ENCODE measurements at places on chromosomes 16 and 17. TPM values are rescaled to one million over a fixed set of nuclear protein-coding genes. Genes with fewer than 3 reads are reported as not detected.

Gene TUBB3
- 1.6 TPM for total RNA-seq

Gene G6PC1
- not detected for total RNA-seq

Gene MFSD6L
- 0.98 TPM for total RNA-seq

Gene PROCA1
- 2.3 TPM for total RNA-seq

Gene TNFSF13
- total RNA-seq, result 25.2 TPM

Gene CNTD1
- not detected for total RNA-seq

GRCh38 chr16:88144028-88144511 is 192.8 kb downstream of the BANP start:
- DNase-seq, result no peak
- no peak overlapping the region for H3K4me3 ChIP-seq
- no peak overlapping the region for H3K27ac ChIP-seq
- H3K36me3 ChIP-seq, result no peaks in the 10 kb centered on the region
- H3K27me3 ChIP-seq, result no peaks in the 10 kb centered on the region

DNA sequence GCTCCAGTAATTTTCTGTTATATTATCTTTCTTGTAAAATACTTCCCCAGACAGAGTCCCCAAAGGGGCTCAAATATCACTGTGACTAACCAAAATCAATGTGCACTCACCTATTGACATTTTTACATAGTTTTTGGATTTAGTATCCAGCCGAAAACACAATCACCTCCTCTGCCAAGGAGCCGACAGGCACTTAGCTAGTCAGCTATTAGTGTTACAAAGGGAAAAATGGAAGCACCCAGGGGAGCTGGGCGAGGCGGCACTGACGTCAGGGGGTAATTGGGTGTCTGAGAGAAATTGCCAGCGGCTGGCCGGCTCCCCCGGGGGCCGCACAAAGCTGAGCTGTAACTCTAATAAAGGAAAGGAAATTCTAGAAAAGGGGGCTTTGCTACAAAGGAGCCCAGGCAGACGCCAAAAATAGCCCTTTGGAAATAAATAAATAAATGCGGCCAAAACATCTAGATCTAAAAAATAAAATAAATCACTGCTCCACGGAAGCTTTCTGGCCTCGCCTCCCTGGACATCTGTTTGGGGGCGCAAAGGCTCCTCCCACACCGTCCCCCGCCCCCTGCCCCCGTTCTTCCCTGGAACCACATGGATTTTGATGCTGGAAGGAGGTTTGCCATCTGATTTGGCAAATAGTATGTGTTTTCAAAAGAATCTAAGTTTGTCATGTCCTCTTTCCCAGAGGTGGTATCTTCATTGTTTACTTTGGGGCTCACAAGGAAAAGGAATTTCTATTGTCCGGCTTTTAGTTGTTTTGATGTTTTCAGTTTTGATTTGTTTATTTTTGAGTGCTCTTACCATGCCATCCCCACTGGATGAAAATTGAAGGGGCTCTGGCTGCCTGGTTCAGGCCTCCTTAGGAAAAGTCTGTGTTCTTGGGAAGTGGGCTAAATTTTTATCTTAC is 156.7 kb downstream of the ZNF423 start:
- DNase-seq, result no peak
- no peaks in the 10 kb centered on the region for H3K27me3 ChIP-seq
- H3K27ac ChIP-seq, result peak overlapping the region; percentile 85
- H3K4me3 ChIP-seq, result no peak overlapping the region

DNA sequence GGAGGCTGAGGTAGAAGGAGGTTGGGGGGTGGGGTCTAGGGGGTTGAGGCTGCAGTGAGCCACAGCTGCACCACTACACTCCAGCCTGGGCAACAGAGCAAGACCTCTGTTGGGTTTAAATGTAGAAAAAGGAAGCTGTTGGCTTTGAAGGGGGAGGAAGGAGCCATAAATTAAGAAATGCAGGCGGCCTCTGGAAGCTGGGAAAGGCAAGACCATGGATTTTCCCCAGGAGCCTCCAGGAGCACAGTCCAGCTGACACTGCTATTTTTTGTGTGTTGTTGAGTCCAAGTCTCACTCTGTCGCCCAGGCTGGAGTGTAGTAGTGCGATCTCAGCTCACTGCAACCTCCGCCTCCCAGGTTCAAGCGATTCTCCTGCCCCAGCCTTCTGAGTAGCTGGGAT is 15.9 kb downstream of the LITAF start:
- no peaks in the 10 kb centered on the region for H3K36me3 ChIP-seq
- no peaks in the 10 kb centered on the region for H3K27me3 ChIP-seq
- peak overlapping the region; percentile 65 for H3K27ac ChIP-seq

GRCh38 chr17:79398441-79398840 is 212.4 kb downstream of the RBFOX3 start:
- no peak overlapping the region for H3K4me3 ChIP-seq
- no peak overlapping the region for H3K27ac ChIP-seq
- no peaks in the 10 kb centered on the region for H3K4me1 ChIP-seq
- H3K36me3 ChIP-seq, result no peaks in the 10 kb centered on the region
- peaks cover 96% of the 10 kb centered on the region for H3K27me3 ChIP-seq
- DNase-seq, result no peak

GRCh38 chr17:10126616-10127501 is 71.5 kb downstream of the GAS7 start:
- no peaks in the 10 kb centered on the region for H3K27me3 ChIP-seq
- no peaks in the 10 kb centered on the region for H3K36me3 ChIP-seq
- DNase-seq, result no peak
- H3K4me3 ChIP-seq, result no peak overlapping the region

GRCh38 chr17:45846646-45847045 is 2.0 kb downstream of the SPPL2C start:
- H3K27me3 ChIP-seq, result no peaks in the 10 kb centered on the region
- DNase-seq, result no peak
- H3K4me1 ChIP-seq, result no peaks in the 10 kb centered on the region
- H3K36me3 ChIP-seq, result no peaks in the 10 kb centered on the region

DNA sequence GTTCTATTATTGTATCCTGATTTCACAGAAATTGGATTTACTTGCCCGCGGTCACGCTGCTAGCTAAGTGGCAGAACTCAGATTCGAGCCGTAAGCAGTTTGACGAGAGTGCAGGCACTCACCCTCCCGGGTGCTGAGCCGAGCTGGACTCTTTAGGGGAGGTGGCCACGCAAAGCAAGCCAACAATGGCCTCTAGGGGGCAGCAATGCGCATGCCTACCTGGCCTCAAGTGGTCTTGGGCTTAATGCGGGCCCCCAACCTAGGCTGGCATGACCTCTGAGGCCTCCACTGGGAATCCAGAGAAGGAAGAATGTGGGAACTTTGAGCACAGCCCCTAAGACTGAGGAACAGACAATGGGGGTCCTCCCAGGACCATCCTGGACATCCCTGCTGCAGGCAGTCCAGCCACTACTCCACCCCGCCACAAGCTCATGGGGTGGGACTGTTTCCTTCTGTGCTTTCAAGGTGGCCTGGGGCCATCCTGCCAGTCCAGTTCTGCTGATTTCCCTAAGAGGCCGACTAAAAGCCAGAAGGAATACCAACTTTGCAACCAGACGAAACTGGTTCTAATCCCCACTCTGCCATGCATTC is 276.5 kb downstream of the XYLT1 start:
- H3K27me3 ChIP-seq, result no peaks in the 10 kb centered on the region
- H3K4me1 ChIP-seq, result no peaks in the 10 kb centered on the region
- no peak for DNase-seq
- no peak overlapping the region for H3K4me3 ChIP-seq
- no peak overlapping the region for H3K27ac ChIP-seq
- H3K36me3 ChIP-seq, result no peaks in the 10 kb centered on the region

DNA sequence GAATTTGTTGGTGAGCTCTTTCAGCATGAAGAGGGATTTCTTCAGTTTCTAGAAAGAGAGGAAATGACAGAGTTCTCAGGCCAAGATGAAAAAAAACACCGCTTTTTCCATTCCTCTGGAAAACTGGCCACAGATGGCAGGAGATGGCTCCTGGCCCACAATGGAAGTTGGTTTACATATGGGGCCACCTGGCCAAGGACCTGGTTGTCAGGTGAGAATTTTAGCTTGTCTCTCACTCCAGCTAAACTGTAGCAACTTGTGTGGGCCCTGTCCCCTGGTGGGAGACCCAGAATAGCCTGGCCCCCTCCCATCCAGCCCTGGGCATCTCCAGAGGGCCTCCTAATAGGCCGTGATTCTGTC is 33.6 kb downstream of the LGALS9 start:
- H3K36me3 ChIP-seq, result no peaks in the 10 kb centered on the region
- no peak for DNase-seq
- no peak overlapping the region for H3K27ac ChIP-seq
- no peaks in the 10 kb centered on the region for H3K4me1 ChIP-seq

- no peak for DNase-seq
- H3K4me3 ChIP-seq, result no peak overlapping the region
- no peak overlapping the region for H3K27ac ChIP-seq
- no peaks in the 10 kb centered on the region for H3K36me3 ChIP-seq
- H3K4me1 ChIP-seq, result no peaks in the 10 kb centered on the region
Observed at GRCh38 chr17:48799069-48799723, 17.8 kb downstream of the TTLL6 start.

DNA sequence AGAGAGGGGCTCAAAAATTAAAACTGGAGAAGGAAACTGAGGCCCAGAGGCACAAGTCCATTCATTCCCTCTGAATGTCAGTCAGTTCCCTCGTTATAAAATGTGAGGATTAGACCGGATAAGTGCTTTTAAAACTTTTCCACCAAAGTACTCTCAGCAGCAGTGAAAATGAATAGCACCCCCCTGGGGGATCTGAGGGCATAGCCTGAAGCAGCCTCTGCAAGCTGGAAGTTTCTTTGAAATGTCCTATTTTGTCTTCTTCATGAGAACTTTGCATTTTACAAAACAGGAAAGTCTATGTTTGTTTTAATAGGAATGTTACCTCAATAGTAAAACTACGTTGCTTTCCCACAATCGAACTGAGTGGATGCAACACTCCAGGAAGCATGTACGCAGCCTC is 273.0 kb downstream of the CEP112 start:
- no peaks in the 10 kb centered on the region for H3K4me1 ChIP-seq
- no peak overlapping the region for H3K4me3 ChIP-seq
- peak overlapping the region; percentile 44 for H3K27ac ChIP-seq
- no peaks in the 10 kb centered on the region for H3K27me3 ChIP-seq

DNA sequence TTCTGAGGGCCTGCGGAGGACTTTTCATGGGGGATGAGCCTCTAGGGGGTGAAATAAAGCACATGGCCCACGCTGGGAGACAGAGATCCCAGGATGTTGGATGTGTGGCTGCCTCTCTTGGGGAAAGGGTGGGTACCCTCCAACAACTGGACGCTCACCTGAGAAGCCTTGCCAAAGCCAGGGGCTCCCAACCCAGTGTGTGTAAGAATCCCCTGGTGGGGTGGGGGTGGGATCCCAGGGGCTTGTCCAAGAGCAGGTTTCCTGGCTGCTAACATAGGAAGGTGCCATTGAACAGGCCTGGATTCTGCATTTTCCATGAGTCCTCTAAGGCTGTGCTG is 587 bp downstream of the SNX20 start:
- no peaks in the 10 kb centered on the region for H3K27me3 ChIP-seq
- H3K4me3 ChIP-seq, result peak overlapping the region; percentile 23
- DNase-seq, result no peak
- no peaks in the 10 kb centered on the region for H3K36me3 ChIP-seq
- H3K4me1 ChIP-seq, result no peaks in the 10 kb centered on the region

- no peaks in the 10 kb centered on the region for H3K27me3 ChIP-seq
- H3K27ac ChIP-seq, result no peak overlapping the region
- DNase-seq, result no peak
- H3K4me1 ChIP-seq, result no peaks in the 10 kb centered on the region
Observed at GRCh38 chr16:51592535-51593300, 441.6 kb upstream of the SALL1 start.

DNA sequence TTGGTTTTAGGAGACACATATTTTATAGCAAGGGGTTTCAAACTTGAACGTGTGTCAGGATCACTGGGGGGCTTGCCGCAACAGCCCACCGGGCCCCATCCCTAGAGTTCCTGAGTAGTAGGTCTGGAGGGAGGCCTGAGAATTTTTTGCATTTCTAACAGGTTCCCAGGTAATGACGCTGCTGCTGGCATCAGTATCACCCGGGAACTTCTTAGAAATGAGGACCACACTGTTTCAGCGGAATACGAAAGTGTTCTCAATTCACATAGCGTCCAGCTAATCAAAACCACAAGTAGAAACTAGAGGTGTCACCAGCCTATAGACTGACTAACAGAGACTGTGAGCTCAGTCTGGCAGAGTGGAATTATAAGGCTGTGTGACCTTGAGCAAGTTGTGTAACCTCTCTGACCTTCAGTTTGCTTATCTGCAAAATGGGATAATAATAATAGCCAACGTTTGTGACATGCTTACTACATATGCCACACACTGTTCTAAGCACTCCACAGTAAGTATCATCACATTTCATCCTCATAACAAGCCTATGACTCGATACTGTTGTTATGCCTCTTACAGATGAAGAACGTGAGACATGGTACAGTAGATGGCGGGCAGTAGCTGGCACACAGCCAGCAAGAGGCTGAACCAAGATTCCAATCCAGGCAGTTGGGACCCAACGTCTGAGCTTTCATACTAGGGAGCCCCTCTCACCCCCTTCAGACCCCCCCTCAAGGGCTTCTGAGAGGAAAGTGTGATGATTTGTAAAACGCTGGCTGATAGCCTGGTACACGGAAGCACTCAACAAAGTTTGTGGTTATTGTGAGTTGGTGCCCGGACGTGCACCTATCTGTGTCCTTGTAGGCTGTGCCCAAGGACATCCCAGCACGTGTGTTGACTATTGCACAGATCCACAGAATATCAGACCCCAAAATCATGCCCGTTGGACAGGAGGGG is 4.6 kb upstream of the ICAM2 start:
- H3K4me3 ChIP-seq, result no peak overlapping the region
- peak overlapping the region; percentile 27 for H3K27ac ChIP-seq
- no peak for DNase-seq
- no peaks in the 10 kb centered on the region for H3K36me3 ChIP-seq
- no peaks in the 10 kb centered on the region for H3K4me1 ChIP-seq

DNA sequence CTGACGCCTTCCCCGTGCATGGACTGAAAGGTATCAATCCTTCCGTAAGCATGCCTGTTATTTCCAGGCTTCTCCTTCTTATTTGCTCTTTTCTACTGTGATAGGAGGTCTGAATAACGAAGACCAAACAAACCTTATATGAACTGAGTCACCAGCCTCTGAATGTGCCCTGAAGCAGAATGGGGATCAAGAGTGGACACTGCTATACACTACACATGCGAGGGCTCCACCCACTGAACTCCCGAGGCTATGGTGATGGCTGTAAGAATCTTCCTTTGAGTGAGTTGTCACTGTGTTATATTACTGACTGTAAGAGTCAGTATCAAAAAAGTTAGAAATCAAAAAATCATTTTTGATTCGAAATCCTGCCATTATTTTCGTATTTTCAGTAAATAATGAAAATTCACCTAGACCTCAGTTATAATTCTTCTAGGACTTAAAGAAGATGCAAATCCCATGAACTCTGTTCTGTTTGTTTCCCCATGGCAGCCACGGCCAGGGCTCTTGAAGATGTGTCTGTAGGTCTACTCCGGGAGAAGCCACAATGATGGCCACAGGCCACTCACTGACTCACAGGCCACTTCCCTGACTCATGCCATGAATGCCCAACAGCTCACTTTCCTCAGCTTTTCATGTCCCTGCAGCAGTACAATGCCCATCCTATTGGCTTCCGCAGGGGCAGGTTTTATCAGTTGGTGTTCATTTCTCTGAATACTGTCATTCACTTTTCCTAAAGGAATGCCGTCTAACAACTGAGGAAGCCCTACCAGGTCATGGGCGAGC is 54.7 kb downstream of the ZZEF1 start:
- H3K36me3 ChIP-seq, result no peaks in the 10 kb centered on the region
- no peaks in the 10 kb centered on the region for H3K27me3 ChIP-seq
- no peak overlapping the region for H3K4me3 ChIP-seq

All from breast epithelium (tissue), 4 donors.